ENCODE measurements at places on chromosomes 6 and 20. TPM values are rescaled to one million over a fixed set of nuclear protein-coding genes. Genes with fewer than 3 reads are reported as not detected.

DNA sequence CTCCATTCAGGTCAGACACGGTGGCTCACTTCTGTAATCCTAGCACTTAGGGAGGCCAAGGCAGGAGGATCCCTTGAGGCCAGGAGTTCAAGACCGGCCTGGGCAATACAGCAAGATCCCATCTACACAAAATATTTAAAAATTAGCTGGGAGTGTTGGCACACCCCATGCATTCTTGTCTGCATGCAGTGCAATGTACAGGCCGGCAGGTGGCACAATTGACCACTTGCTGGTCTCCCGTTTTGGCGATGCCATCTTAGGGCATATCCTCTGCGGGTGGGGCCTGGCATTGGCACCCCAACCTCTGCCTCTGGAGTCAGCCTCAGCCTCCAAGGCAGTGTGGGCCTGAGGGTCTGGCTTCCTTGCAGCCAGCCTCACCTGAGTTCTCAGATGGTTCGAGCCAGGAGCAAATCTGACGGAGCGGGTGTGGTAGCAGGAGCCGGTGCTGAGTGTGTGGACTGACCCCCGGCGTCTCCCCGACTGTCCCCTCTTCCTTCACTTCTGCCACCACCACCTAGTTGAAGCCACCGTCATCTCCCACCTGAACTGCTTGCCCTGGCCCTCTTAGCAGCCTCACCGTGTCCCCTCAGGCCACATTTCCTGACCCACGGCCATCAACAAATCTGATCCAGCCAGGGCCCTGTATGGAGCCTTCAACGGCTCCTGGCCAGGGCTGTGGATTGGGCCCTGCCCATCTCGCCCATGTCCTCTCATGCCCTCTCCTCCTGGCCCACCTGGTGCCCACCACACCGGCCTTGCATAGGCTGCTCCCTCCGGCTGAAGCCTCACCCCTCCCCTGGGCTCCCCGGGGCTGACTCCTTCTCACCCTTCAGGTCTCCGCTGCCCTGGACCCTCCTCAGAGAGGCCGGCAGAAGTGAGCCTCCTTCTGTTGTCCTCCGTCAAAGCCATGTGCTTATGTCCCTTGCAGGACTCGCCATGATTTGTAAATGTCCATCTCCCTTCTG, 44.0 kb downstream of the EFCAB8 start:
- no peak overlapping the region for H3K4me3 ChIP-seq
- H3K36me3 ChIP-seq: no peaks in the 10 kb centered on the region
- H3K27me3 ChIP-seq: no peaks in the 10 kb centered on the region
- no peaks in the 10 kb centered on the region for H3K4me1 ChIP-seq
- no peak for DNase-seq

- H3K36me3 ChIP-seq: no peaks in the 10 kb centered on the region
- no peaks in the 10 kb centered on the region for H3K27me3 ChIP-seq
- H3K27ac ChIP-seq: peak overlapping the region; percentile 66
- no peak overlapping the region for H3K4me3 ChIP-seq
- peaks cover 50% of the 10 kb centered on the region for H3K4me1 ChIP-seq
- DNase-seq: peak; percentile 81
These were observed 3.5 kb upstream of the PLCG1 start for GRCh38 chr20:41133709-41134361.

GRCh38 chr20:14801591-14802325, 464.3 kb upstream of the FLRT3 start:
- no peak overlapping the region for H3K27ac ChIP-seq
- H3K27me3 ChIP-seq: no peaks in the 10 kb centered on the region
- no peaks in the 10 kb centered on the region for H3K36me3 ChIP-seq
- no peak overlapping the region for H3K4me3 ChIP-seq

- DNase-seq: peak; percentile 11
- no peaks in the 10 kb centered on the region for H3K36me3 ChIP-seq
- H3K27me3 ChIP-seq: no peaks in the 10 kb centered on the region
- H3K4me3 ChIP-seq: no peak overlapping the region
- H3K4me1 ChIP-seq: no peaks in the 10 kb centered on the region
These were observed 72.9 kb downstream of the TOX2 start for GRCh38 chr20:43987531-43987930.

DNA sequence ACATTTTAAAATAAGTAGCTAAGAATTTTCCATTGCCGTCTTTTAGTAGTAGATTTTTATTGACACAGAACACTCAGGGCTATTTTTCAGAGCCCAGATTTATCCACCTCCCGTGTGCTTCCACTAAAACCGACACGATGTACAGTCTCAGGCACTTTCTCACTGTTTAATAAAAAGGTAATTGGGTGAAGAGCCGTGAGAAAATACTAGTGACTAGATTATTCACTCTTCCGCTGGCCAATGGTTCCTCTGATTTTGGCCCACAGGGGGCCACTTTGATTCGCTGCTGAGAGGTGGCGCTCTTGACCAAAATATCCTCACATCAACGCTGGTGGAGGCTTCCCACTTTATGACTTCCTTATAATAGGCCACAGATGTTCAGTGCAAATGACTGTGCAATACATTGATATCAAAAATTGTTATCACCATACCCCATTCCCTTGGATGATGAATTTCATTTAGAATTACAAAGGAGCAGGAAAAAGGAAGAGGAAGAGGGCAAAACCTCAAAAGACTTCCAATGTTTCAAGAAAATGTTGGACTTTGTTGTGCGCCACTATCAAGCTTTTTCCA, 12.3 kb upstream of the HDDC2 start:
- DNase-seq: peak; percentile 67
- H3K4me3 ChIP-seq: no peak overlapping the region
- H3K36me3 ChIP-seq: no peaks in the 10 kb centered on the region
- peaks cover 3% of the 10 kb centered on the region for H3K4me1 ChIP-seq
- H3K27me3 ChIP-seq: no peaks in the 10 kb centered on the region
- no peak overlapping the region for H3K27ac ChIP-seq

DNA sequence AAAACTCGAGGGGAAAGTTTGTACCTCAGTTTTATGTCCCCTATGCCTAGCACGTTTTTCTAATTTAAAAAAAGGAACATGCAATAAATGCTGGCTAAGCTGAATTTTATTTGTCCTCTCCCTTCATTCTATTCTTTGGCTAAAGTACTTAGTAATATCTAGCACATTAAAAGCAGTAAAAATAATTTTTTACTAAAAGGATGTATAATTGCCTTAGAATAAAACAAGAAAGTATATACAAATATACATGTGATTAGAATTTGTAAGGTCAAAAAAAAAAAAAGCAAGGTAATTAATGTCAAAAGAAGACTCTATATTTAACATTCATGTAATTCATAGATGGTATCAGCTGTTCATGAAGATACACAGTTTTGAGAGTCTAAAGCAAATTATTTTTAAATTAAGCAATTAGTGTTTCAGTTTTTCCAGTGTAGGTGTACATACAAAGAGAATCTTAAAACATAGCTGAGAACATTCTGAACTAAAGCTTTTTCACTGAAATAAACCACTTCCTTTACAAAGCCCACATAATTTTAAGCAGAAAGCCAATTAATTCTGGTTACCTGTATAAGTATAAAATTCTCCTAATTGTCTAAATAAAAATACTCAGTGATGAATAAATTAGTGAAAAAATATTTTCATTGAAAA, 32.4 kb downstream of the HBS1L start:
- DNase-seq: no peak
- no peaks in the 10 kb centered on the region for H3K4me1 ChIP-seq
- no peak overlapping the region for H3K27ac ChIP-seq
- no peaks in the 10 kb centered on the region for H3K27me3 ChIP-seq
- H3K4me3 ChIP-seq: no peak overlapping the region
- H3K36me3 ChIP-seq: no peaks in the 10 kb centered on the region

Gene HAO1
- total RNA-seq: 0.80 TPM

Gene CYP39A1
- 27.2 TPM for total RNA-seq

Gene ELOVL2
- 0.17 TPM for total RNA-seq

Gene DYNLRB1
- total RNA-seq: 194 TPM

Gene LPIN3
- total RNA-seq: 74.6 TPM

Gene TGM3
- total RNA-seq: 46.0 TPM

Gene LPA
- total RNA-seq: not detected

Gene SIRPD
- total RNA-seq: not detected

Gene KATNA1
- total RNA-seq: 11.7 TPM
